ENCODE measurements at places on chromosomes 5 and 9.

DNA sequence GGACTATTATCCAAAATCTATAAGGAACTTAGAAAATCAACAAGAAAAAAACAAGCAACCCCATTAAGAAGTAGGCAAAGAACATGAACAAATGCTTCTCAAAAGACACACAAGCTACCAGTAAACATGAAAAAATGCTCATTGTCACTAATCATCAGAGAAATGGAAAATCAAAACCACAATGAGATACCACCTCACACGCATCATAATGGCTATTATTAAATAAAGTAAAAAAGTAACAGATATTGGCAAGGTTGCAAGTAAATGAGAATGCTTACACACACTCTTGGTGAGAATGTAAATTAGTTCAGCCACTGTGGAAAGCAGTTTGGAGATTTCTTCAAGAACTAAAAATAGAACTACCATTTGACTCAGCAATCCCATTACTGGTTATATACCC, 167.0 kb upstream of the DMRTA1 start:
- DNase-seq: no peak

GRCh38 chr9:35757226-35757891, 3.3 kb upstream of the MSMP start:
- no peak for DNase-seq

GRCh38 chr5:178324481-178325310, 92.1 kb upstream of the PHYKPL start:
- DNase-seq: no peak

DNA sequence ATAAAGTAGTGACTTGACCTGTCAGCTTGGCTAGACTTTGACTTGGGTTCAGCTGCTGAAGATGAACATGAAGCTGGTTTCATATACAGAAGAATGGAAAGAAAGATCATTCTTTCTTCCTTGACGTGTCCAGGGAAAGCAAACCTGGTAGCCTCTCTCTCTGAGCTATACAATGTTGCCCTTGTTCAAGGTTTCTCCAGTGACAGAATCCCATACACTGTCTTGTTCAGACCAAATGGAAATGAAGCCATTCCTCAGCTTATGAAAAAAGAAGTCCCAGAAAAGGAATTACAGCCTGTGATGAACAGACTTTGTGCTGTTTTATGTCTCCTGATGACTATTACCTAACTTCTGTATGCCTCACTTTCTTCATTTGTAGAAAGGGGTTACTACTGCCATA, 349.8 kb upstream of the KLF4 start:
- DNase-seq: no peak

DNA sequence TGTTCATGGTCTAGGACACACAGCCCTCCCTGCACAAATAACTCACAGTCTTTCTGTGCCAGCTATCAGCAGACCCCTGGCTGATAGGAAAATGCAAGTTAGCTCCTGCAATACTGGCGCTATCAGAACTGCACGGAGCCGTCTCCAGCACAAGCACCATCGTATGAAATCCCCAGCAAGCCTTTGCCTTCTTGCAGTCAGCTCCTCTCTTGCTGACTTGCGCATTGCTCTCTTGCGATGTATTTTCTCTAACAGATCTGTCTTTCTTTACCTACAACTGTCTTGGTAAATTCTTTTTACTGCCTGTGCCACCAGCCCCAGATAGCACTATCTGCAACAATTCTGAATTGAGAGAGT, 25.1 kb upstream of the UGCG start:
- no peak for DNase-seq

- DNase-seq: no peak
Observed at GRCh38 chr9:121634329-121635261, 16.8 kb upstream of the DAB2IP start.

- no peak for DNase-seq
Observed at GRCh38 chr9:130970855-130971254, 31.8 kb upstream of the FIBCD1 start.

DNA sequence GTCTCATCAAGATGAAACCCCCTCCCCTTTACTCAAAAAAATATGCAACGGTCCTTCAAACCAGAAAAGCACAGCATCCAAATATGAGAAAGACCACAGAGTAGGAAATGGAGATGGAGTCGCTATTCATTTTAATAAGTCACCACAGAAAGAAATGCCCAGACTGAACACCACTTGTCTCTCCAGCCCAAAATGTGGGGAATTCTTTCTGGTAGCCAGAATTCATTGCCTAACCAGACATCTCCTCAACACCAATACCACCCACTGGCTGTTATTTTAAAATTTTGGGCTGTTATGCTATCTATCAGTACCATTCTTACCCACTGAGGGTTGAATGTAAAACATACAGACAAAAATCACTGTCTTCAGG, 100.1 kb downstream of the SUSD1 start:
- DNase-seq: no peak

DNA sequence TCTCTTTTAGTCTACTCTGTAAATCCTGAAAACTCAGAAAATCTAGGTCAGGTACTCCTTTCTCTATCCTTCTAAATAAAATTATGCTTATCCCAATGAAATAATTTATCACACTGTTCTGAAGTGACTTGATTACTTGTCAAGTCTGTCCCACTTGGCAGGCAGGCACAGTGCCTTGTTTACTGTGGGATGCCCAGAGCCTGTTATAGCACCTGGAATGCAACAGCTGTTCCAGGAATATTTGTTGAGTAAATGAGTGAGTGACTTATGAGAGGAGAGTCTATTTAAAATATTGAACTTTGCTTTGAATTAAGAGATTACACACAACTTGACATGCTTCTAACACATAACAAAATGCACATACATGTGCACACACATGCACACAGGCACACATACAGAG, 130.0 kb downstream of the MPDZ start:
- no peak for DNase-seq

- no peak for DNase-seq
Observed at GRCh38 chr5:32572778-32573480, 12.4 kb upstream of the SUB1 start.

DNA sequence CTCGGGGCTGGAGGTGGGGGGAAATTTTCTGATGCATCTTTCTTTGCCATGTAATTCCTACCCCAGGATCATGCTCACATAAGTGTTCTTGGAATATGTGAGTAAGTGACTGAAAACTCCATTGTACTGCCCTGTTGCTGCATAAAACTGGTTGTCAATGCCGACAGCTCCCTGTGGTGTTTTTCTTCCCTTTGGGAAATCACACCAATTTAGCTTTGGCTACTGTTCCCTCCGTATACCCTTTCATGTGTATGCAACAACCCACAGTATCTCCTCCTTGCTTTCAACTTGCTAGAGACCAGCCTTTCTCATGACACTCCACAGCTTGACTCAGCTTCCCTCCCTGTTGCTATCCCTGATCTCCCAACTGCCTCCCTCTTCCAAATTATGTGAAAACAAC, 240.6 kb downstream of the TRIM32 start:
- no peak for DNase-seq

DNA sequence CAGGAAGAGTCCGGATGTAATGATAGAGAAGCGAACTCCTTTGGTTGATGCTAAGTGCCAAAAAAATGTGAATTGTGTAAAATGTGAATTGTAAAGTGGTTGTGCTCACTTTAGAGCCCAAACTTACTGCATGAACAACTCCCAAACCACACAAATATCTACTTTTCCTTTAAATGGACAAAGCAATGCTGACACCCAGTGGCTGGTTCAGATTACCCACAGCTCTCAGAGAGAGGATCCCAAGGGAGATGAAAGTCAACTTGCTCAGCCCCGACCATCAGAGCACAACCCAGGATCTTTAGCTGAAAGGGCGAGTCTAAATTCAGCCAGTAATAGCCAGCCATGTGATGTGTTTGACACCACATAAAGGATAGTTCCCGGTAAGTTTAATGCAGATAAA, 133.7 kb downstream of the NMUR2 start:
- DNase-seq: no peak

DNA sequence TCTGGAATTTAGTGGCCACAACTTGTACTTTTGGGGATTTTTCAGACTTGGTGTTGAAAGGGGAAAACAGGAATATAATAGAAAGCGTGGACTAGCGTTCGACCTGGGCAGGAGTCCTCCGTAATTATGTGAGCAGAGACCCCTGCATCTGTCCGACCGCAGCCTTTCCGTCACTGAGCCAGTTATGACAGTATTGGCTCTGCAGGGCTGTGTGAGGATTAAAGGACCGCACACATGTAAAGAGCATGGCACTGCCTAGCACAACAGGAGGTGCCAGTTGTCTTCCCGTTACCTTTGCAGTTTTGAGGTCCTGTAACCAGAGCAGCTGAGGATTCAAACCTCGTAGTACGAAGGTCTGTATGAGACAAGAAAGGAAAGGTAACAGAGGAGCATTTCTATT, 1.2 kb downstream of the B4GALT7 start:
- DNase-seq: no peak

DNA sequence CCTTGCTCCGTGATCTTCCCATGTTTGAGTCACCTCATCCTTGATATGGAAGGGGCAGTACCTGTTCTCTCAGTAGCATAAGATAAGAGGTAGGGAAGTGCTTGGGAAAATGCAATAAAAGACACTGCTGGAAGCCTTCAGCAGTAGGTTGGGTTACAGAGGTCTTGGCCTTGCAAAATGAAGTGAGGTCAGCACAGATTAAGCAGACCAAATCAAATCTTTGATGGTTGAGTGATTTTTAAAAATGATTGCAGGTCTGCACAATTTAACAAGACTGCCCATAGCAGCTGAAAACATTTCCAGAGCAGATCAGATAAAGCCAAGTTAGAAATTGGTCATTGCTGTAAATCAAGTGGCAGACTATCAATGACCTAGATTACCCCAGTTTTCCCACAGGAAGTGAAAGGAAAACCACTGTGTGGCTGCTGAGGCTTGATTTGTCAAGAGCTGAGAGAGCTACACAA, 32.9 kb downstream of the PALM2AKAP2 start:
- DNase-seq: no peak

- no peak for DNase-seq
Observed at GRCh38 chr9:99235926-99236634, 14.0 kb downstream of the SEC61B start.

DNA sequence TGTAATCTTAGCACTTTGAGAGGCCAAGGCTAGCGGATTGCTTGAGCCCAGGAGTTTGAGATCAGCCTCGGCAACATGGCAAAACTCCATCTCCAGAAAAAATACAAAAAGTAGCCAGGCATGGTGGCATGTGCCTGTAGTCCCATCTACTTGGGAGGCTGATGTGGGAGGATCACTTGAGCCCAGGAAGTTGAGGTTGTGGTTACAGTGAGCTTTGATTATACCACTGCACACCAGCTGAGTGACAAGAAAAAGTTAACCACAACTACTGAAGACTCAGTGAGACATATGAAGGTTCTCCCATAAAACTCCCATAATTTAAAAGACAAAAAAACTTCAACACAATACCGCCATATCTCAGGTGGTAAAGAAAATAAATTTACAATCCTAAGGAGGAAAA, 98.0 kb downstream of the NR6A1 start:
- no peak for DNase-seq

GRCh38 chr5:93891491-93892480, 150.4 kb upstream of the POU5F2 start:
- no peak for DNase-seq

DNA sequence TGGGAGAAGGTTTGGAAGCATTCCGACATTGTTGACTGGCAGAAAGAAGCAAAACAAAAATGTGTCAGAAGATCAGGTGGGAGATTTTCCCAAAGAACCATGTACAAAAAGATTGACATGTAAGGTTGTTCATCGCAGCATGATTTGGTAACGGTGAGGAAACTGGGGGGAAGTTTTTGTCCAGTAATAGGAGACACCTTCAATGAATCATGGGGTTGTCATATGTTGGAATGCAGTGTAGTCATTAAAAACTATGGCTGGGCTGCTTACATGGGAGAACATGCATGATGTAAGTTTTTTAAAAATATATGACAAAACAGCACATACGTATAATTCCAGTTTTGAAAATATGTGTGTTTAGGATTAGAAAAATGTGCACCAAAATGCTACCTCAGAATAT, 50.5 kb downstream of the HSD17B3 start:
- no peak for DNase-seq

- no peak for DNase-seq
Observed at GRCh38 chr5:158701406-158702177, 398.1 kb downstream of the EBF1 start.

- DNase-seq: no peak
Observed at GRCh38 chr5:153746440-153746839, 256.0 kb downstream of the GRIA1 start.

- no peak for DNase-seq
Observed at GRCh38 chr9:137784046-137784445, 93.5 kb upstream of the CACNA1B start.

GRCh38 chr5:74040065-74040551, 414.1 kb downstream of the ARHGEF28 start:
- DNase-seq: no peak

GRCh38 chr9:26361010-26361409, 531.6 kb downstream of the CAAP1 start:
- no peak for DNase-seq

DNA sequence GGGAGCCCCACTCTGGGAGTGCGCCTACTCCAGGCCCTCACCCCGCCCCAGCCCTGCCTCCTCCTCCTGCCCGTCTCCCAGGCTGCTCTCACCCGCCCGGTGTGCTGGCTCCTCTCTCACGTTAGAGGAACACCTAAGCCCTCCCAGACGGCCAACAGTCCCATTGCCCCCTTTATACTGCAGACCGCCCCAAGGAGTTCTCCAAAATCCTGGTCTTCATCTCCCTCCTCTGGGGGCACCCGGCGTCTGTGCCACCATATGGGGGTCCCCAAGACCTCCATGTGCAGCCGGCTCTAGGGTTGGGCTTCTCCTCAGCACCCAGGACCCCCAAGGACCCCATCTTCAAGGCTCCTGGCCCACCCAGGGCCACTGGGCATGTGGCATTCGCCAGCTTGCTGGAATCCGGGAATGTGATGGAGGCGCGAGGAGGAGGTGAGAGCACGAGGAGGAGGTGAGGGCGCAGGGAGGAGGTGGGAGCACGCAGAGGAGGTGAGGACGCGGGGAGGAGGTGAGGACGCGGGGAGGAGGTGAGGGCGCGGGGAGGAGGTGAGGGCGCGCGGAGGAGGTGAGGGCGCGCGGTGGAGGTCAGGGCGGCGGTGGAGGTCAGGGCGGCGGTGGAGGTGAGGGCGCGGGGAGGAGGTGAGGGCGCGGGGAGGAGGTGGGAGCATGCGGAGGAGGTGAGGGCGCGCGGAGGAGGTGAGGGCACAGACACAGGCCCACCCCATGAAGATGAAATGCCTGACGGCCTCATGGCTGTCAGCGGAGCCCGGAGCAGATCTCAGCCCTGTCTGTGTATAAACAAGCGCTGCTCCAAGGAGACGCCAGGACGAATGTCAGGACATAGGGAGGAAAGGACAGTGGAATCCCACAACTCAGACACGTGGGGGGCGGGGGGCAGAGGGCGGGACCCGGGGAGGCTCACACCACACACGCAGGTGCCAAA, 41.2 kb downstream of the EXD3 start:
- DNase-seq: no peak

- no peak for DNase-seq
Observed at GRCh38 chr5:78622302-78622971, 26.1 kb downstream of the LHFPL2 start.
